ENCODE measurements at places on chromosomes 4 and X. TPM values are rescaled to one million over a fixed set of nuclear protein-coding genes. Genes with fewer than 3 reads are reported as not detected.

- peaks cover 8% of the 10 kb centered on the region for H3K4me1 ChIP-seq
- H3K36me3 ChIP-seq = no peaks in the 10 kb centered on the region
- peak overlapping the region; percentile 33 for H3K27ac ChIP-seq
- H3K4me3 ChIP-seq = no peak overlapping the region
These were observed 48.2 kb upstream of the KLF3 start for GRCh38 chr4:38615847-38616246.

DNA sequence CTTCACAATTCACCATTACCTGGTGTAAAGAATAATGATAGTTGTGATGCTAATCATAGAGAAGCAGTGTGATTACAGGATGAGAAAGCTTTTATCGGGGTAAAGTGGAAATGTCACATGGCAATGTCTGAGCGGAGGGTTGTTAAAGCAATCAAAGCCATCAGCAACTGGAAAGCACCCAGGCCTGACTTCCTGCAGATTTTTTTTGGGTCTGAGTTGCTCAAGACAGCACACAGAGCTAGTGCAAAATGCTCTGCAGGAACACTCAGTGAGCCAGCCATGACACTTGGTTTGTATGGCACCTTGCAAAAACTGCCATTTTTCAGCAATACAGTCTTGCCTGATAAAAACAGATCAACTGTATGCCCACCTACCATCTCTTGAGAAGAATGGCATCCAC, 152.9 kb downstream of the COL4A6 start:
- H3K4me1 ChIP-seq = no peaks in the 10 kb centered on the region
- H3K27ac ChIP-seq = no peak overlapping the region
- no peak overlapping the region for H3K4me3 ChIP-seq
- no peaks in the 10 kb centered on the region for H3K27me3 ChIP-seq

- no peaks in the 10 kb centered on the region for H3K27me3 ChIP-seq
- no peaks in the 10 kb centered on the region for H3K4me1 ChIP-seq
- no peak overlapping the region for H3K27ac ChIP-seq
- DNase-seq = peak; percentile 75
- H3K36me3 ChIP-seq = no peaks in the 10 kb centered on the region
These were observed 3.1 kb upstream of the FGB start for GRCh38 chr4:154559494-154560418.

DNA sequence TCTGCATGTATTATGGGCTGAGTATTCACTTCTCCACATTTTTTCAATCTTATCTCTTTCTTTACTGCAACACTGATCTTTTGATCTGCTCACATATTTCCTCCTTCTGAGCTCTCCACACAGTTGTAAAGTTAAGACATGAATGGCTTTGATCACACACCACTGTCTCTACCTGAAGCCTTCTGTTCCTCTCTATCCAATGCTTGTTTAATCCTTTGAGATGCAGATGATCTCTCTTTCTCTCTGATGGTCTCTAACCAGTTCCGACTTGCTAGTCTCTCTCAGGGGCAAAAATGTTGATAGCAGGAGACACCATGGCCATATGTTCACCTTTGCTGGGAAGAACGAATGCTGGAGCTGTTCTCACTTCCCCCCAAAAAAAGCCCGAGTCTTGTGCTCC, 162.4 kb downstream of the UNC5C start:
- H3K4me3 ChIP-seq = no peak overlapping the region
- no peak for DNase-seq
- H3K36me3 ChIP-seq = no peaks in the 10 kb centered on the region
- no peaks in the 10 kb centered on the region for H3K4me1 ChIP-seq

- H3K27me3 ChIP-seq = no peaks in the 10 kb centered on the region
- H3K27ac ChIP-seq = no peak overlapping the region
- DNase-seq = no peak
- peaks cover 100% of the 10 kb centered on the region for H3K36me3 ChIP-seq
- H3K4me3 ChIP-seq = no peak overlapping the region
- no peaks in the 10 kb centered on the region for H3K4me1 ChIP-seq
These were observed 53.1 kb downstream of the GAK start for GRCh38 chr4:878796-879728.

DNA sequence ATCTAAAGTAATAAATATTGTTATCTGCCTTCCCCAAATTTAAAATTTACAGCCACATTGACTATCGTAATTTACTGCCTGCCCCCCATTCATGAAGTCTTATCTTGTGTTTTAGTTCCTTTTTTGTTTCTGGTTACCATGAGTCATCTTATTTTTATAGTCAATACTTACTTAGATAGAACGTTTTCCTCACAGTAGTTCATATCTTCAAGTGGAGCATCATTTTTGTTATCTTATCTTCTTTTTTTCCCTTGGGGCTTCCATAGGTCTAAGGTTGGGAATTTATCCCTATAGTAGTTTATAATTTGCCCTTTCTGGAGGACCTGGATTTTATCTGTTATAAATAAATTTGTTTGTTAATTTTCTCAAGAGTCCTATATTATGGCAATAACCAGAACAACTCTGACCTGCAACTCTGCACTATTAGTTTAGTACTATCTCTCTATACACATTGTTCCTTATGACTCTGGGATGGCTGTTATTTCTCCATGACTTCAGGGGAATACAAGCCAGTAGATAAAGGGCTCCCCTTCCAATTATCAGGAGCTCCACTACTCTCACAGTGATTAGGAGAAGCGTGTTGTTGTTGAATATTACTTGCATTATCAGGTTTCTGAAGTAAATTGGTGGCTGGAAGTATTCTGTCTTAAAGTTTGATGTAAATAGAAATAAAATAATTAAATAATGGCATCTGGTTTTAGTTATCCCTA, 330.6 kb downstream of the GALNTL6 start:
- H3K27me3 ChIP-seq = no peaks in the 10 kb centered on the region
- no peaks in the 10 kb centered on the region for H3K4me1 ChIP-seq
- no peak overlapping the region for H3K27ac ChIP-seq
- H3K4me3 ChIP-seq = no peak overlapping the region
- H3K36me3 ChIP-seq = no peaks in the 10 kb centered on the region

GRCh38 chr4:75976177-75976576, 14.6 kb downstream of the SDAD1 start:
- no peaks in the 10 kb centered on the region for H3K27me3 ChIP-seq
- H3K4me3 ChIP-seq = no peak overlapping the region
- H3K4me1 ChIP-seq = no peaks in the 10 kb centered on the region
- no peak for DNase-seq

DNA sequence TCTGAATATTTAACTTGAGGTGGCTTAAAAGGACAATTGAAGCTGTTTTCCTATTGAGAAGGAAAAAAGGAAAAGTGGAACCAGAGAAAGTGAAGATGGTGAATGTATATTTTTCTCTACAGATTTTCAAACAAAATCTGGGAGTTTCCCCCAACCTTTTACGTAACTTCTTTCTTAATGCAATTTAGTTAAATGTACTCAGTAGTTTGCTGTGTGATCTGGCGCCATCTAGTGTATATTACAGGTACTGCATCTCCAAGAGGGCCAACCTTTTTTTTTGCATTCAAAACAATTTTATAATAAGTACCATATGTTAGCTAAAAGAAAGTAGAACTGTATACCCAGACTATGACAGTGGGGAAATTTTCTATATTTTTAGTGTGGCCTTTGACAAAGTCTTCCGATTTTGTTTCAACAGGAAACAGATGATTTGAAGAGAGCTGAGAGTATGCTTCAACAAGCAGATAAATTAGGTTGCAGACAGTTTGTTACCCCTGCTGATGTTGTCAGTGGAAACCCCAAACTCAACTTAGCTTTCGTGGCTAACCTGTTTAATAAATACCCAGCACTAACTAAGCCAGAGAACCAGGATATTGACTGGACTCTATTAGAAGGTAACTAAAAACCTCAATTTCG, 82.0 kb downstream of the PLS3 start:
- no peaks in the 10 kb centered on the region for H3K4me1 ChIP-seq
- peak; percentile 85 for DNase-seq
- peaks cover 17% of the 10 kb centered on the region for H3K36me3 ChIP-seq

DNA sequence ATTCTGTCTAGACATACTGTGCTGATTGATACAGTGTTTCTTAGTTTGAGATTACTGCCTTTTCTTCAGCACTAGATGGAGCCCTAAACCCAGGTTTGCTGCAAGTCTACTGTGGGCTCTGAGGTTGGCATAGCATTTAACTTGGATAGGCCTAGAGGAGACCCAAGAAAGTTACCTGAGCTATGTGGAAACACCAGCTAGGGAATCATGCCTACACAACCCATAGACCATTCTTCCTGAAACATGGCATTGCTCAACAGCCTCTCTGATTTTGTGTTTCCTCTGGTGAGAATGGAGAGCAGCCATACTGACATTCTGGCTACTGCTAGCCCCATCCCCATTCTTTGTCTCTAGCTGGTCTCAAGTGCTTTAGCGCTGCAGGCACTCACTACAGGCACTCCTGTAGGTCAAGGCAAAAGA, 287.7 kb upstream of the PCDH18 start:
- DNase-seq = no peak
- H3K36me3 ChIP-seq = no peaks in the 10 kb centered on the region
- no peaks in the 10 kb centered on the region for H3K27me3 ChIP-seq
- H3K4me3 ChIP-seq = no peak overlapping the region

MAGEA1 gene
- total RNA-seq = not detected

MAGEE2 gene
- not detected for total RNA-seq
